ENCODE measurements at places on chromosomes 6 and 20.

DNA sequence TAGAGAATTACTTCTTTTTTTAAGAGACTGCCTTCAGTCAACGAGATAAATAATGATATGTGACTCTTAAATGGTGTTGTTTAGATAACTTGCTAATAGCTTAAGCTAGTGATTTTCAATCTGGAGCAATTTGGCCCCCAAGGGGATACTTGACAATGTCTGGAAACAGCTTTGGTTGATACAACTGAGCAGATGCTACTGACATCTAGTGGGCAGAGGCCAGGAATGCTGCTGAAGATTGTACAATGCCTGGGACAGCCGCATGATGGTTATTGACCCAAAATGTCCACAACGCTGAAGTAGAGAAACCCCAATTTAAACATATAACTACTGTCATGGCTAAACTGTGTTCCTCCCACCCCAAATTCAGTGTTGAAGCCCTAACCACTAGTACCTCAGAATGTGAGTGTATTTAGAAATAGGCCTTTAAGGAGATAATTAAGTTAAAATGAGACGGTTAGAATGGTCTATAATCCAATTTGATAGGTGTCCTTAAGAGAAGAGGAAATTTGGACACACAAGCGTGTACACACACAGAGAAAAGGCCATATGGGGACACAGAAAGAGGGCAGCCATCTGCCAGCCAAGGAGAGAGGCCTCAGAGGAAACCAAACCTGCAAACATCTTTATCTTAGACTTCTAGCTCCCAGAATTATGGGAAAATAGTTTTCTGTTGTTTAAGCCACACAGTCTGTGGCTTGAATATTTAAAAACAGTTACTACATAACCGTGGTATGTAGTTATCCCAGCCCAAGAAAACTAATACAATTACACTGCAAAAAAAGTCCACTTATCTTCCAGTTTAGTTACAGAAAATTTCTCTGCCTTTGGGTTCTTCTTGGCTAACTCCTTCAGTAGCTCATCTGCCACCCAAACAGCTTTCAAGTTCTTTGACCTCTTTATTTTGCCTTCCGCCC is 22.2 kb downstream of the RWDD2A start:
- DNase-seq, result peak; percentile 61

- no peak for DNase-seq
Measured at GRCh38 chr6:11366183-11366933, 133.9 kb upstream of the NEDD9 start.

GRCh38 chr6:10643201-10643651 is 51.2 kb downstream of the C6orf52 start:
- DNase-seq, result no peak

DNA sequence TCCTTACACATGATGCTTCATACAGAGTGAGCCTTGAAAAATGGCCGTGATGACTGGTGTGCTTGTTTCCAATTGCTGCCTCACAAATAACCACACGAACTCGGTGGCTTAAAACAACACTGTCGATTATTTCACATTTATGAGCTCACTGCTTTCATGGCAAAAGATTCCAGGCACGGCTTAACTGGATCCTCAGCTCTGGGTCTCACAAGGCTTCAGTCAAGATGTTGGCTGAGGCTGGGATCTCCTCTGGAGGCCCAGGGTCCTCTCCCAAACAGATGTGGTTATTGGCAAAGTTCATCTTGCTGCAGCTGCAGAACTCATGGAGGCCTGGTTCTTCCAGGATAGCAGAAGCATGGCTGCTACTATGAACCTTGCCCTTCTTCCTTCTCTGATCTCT is 144.6 kb downstream of the TFAP2C start:
- no peak for DNase-seq

GRCh38 chr6:45421709-45422502 is 44.2 kb upstream of the SUPT3H start:
- peak; percentile 43 for DNase-seq

GRCh38 chr6:68973066-68973465 is 338.0 kb downstream of the ADGRB3 start:
- no peak for DNase-seq

- no peak for DNase-seq
Measured at GRCh38 chr6:161261816-161262215, 12.0 kb downstream of the AGPAT4 start.

DNA sequence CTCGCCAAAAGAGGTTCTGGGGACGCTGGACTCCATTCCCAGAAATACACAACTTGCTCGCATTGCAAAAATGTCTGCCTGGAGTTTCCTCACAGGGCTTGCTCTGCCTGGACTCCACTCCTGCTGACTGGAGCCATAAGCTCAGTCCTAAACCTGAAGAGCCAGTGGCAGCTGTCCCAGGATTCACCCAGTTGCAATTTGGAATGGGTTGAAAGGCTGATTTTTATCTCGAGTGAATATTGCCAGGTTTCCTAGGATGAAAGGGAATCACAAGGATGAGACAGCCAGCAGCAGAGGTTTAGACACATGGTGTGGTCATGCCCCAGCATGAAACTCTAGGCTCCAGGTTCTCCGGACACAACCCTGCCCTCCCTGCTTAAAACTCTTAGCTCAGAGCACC is 223.3 kb downstream of the BMP7 start:
- no peak for DNase-seq

- no peak for DNase-seq
Measured at GRCh38 chr6:3351105-3351676, 92.4 kb downstream of the PSMG4 start.

- no peak for DNase-seq
Measured at GRCh38 chr6:69664551-69664950, 132.3 kb downstream of the LMBRD1 start.

- no peak for DNase-seq
Measured at GRCh38 chr6:104855507-104855906, 4.2 kb downstream of the HACE1 start.

GRCh38 chr6:102387326-102388033 is 994.0 kb downstream of the GRIK2 start:
- no peak for DNase-seq

- DNase-seq, result no peak
Measured at GRCh38 chr20:57922706-57923105, 212.9 kb upstream of the PMEPA1 start.

GRCh38 chr6:21914121-21914973 is 320.8 kb downstream of the SOX4 start:
- DNase-seq, result no peak

DNA sequence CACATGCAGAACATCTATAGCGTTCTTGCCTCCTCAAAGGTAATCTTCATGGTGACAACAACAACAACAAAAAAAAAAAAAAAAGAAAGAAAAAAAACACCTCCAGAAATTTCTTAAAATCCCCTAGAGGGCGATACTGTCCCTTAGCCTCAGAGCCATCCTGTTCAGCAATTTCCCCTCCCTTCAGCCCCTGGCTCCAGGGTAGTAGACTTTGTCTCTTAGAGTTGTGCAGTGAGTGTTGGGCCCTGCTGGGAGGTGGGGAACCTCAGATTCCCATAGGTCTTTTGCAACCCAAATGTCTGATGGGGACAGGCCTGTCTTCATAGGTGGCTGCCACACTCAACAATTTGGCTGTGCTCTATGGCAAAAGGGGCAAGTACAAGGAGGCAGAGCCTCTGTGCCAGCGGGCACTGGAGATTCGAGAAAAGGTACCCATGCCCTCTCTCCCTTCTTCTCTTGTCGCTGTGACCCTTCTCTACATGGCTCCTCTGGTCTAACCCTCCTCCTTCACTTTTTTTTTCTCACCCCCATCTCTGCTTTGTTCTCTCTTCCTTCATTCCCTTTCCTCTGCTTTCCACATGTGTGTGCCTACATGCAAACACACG is 6.0 kb upstream of the PTK7 start:
- no peak for DNase-seq

- no peak for DNase-seq
Measured at GRCh38 chr6:161561908-161562307, 288.0 kb upstream of the AGPAT4 start.

DNA sequence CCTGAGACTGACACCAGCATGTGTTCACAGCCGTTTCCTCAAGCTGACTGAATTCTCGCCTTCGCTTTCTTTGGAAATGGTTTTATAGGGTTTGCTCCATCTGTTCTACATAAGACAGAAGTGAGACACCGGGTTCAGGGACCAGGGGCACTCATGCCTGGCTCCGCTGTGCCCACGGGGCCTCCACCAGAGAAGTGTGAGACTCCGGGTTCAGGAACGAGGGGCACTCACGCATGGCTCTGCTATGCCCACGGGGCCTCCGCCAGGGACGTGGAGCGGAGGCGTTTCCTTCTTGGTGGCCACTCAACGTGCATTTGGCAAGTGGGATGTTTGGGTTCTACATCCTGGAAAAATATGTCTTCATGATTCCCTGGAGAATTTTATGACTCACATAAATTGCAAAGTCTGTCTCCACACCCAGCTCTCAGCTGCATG is 106.6 kb downstream of the RNASET2 start:
- no peak for DNase-seq

- no peak for DNase-seq
Measured at GRCh38 chr6:33667776-33668175, 43.7 kb downstream of the UQCC2 start.
